Urothelium cell line (cell line): ENCODE measurements at places on chromosomes 4 and X.

DNA sequence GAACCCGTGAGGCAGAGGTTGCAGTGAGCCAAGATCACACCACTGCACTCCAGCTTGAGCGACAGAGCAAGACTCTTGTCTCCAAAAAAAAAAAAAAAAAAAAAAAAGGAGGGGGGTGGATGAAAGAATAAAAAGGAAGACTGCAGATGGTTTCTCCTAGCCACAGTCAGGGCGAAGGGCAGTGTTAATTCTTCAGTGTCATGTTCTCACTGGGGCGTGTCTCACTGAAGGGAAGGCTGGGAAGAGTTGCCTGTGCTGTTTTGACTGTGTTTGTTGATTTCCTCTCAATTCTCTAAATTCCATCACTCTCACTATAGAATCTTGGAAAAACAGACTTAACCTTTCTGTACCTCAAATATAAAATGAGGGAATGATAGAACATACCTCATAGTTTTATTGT lies 71.6 kb upstream of the DHX15 start:
- peak; percentile 21 for DNase-seq

DNA sequence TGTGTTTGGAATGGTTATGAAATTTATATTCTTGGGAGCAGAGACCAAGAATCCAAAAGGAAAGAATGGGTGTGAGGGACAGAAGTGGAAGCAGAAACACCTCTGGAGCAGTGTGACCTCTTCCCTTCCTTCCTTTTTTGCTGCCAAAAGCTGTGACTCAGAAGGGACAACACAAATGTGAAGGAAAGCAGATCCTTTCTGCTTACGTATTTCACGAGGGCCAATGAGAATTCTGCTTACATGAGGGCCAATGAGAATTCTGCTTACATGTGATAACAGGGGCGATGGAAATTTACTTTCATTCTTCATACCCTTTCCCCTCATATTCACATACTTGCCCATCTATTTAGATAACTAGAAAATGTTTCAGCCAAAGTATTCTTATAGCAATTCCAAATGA lies 404.6 kb downstream of the PRDM5 start:
- peak; percentile 66 for DNase-seq

- DNase-seq = peak; percentile 42
Observed at GRCh38 chr4:99088023-99088449, 552 bp downstream of the ADH5 start.

- no peak for DNase-seq
Observed at GRCh38 chr4:6516762-6517161, 44.3 kb upstream of the PPP2R2C start.

DNA sequence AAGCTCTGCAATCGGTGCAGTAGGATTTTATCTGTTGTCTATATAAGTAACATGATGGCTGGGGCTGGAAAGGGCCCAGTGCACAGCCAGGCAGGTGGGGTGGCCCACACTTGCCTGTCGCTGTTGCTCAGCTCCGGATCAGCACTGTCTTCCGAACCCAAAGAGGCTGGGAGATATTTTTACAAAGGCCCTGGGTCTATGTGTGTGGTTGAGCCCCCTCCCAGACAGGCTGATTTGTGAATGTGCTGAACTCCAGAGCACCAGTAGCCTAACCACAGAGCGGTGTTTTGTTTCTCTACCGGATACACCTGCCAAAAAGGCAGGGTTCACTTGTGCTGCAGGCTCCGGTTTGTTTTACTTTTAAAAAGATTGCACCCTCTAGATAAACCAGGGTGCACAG lies 33.5 kb upstream of the CHRNA9 start:
- DNase-seq = no peak

DNA sequence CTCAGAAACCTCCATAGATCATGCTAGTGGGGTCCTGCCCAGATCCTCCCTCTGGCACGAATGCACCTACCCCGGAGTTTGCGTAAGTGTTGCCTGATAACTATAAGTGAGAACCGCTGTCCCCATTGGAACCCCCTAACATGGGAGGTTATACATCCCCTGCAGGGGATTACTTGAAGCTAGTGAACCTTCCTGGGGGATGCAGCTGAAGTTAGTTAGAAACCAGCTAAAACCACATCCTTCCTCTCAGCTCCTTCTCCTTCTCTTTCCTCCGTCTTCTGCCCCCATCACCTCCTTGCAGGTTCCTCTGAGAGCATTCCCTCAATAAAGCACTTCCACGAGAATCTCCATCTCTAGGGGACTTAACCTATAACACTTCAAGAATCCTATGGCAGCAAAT lies 95.0 kb downstream of the ZNF827 start:
- DNase-seq = no peak

- DNase-seq = no peak
Observed at GRCh38 chrX:9555354-9555753, 90.5 kb downstream of the TBL1X start.

GRCh38 chrX:120564925-120565324 lies 4.2 kb upstream of the CUL4B start:
- no peak for DNase-seq

- peak; percentile 16 for DNase-seq
Observed at GRCh38 chrX:39848243-39848642, 249.5 kb downstream of the BCOR start.

- DNase-seq = no peak
Observed at GRCh38 chr4:17283832-17284231, 228.1 kb downstream of the QDPR start.

DNA sequence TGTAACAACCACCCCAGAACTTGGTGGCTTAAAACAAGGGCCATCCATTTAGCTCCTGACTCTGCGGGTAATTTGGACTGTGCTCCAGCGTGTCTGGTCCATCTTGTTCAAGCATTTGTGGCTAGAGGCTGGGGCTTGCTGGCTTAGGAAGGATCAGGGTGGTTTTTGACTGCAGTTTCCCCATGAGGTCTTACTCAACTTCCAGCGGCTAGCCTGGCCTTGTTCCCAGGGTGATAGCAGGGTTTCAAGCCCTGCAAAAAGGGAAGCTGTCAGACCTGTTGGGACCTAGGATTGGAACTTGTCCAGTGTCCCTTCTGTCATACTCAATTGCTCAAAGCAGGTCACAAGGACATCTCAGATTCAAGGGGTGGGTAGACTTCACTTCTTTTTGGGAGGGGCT lies 205.9 kb downstream of the STIM2 start:
- DNase-seq = no peak

DNA sequence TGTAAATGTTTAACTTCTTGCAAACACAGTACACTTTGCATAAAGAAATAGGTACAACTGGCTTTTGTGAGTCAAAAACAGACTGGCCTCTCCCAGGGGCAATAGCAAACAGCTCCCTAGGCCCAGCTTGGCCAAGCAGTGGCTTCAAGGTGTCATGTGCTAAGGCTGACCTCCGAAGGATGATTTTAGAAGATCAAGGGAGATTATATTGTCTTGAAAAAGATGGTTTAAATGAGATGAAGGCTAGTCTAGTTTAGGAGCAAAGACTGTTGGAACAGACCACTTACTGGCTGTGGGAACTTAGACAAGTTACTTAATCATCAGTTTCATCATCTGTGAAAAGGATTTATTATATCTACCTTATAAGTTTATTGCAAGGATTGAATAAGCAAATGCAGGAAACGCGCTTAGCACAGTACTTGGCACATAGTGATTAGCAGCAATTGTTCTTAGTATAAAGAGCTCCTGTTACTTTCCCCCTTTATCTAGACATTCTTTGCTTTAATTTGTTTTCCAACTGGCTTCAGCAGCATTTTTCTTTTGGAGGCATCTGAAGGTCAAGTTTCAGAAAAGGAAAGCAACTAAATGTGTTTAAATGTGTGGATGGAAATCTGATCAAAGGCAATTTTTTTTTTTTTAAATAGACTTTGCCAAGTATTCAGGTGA lies 17.2 kb downstream of the ANXA3 start:
- DNase-seq = no peak

- no peak for DNase-seq
Observed at GRCh38 chr4:88091378-88091777, 67.1 kb downstream of the ABCG2 start.

- DNase-seq = no peak
Observed at GRCh38 chr4:182216005-182216404, 27.2 kb upstream of the TENM3 start.

DNA sequence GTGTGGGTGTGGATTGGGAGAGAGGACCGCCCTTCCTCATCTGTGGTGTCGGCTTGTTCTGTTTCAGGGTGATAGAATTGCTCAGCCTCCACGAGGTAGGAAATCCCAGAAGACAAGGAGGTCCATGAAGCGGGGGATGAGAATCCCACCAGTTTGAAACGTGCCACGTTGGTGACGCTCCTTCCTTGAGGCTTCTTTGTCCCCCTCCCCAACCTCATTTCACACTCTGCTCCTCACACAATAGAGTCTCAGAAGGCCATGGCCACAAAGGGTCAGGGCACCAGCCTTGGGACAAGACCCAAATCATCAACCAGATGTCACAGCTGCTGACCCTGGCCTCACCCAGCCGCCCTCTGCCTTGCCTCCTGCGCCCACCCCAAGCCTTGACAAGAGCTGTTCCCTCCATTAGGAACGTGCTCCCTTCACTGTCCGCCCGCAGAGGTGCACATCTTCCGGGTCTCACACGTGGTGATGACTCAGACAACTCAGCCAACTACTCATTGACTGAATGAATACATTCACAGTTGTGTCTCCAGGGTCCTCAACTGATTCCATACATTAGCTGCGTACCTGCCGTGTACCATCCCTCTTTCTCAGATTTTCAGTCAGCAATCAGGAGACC lies 18.3 kb downstream of the BLOC1S4 start:
- DNase-seq = no peak

DNA sequence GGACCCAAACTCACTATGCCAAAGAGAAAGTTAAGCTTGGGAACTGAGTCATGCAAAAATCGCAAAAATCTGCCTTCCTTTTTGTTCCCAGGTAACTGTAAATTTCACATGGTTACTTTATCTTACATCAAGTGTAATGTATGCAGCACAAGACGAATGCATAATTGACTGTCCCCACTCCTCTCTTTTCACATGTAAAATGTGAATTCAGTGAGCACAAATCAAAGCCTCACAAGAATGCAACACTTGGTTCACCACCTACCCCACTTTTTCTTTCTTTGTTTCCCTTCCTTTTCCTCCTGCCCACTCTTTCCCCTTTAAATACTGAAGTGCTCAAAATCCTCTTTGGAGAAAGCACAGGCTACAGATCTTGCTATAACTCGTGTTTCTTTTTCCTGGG lies 53.2 kb downstream of the MAGED4B start:
- DNase-seq = no peak

GRCh38 chrX:41100819-41101218 lies 15.6 kb downstream of the USP9X start:
- no peak for DNase-seq
